ENCODE measurements at places on chromosomes 1 and 21.

DNA sequence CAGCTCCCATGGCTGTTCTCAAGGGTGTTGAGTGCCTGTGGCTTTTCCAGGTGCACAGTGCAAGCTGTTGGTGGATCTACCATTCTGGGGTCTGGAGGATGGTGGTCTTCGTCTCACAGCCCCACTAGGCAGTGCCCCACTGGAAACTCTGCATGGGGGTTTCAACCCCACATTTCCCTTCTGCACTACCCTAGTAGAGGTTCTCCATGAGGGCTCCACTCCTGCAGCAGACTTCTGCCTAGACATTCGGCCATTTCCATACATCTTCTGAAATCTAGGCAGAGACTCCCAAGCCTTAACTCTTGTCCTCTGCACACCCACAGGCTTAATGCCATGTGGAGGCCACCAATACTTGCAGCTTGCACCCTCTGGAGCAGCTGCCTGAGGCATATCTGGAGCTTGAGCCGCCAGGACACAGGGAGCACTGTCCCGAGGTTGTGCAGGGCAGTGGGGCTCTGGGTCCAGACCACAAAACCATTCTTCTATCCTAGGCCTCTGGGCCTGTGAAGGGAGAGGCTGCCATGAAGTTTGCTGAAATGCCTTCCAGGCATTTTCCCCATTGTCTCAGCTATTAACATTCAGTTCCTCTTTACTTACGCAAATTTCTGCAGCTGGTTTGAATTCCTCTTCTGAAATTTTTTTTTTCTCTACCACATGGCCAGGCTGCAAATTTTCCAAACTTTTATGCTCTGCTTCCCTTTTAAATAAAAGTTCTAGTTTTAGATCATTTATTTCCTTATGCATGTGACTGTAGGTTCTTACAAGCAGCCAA, 8.8 kb upstream of the CAPN8 start:
- DNase-seq, result no peak

GRCh38 chr21:44800103-44800502, 1.5 kb downstream of the UBE2G2 start:
- no peak for DNase-seq

- DNase-seq, result no peak
These were observed 63.7 kb downstream of the SLC45A1 start for GRCh38 chr1:8381618-8382017.

GRCh38 chr1:218421531-218421930, 76.4 kb downstream of the TGFB2 start:
- DNase-seq, result no peak

- peak; percentile 23 for DNase-seq
These were observed 210.3 kb downstream of the SLC35F3 start for GRCh38 chr1:234114648-234115307.

- no peak for DNase-seq
These were observed 196.5 kb downstream of the TPR start for GRCh38 chr1:186178426-186179043.

GRCh38 chr1:221509575-221510355, 232.1 kb downstream of the DUSP10 start:
- no peak for DNase-seq

- DNase-seq, result no peak
These were observed 8.4 kb upstream of the CAMTA1 start for GRCh38 chr1:6776895-6777294.

- DNase-seq, result no peak
These were observed 34.2 kb downstream of the HLCS start for GRCh38 chr21:36932161-36932816.

DNA sequence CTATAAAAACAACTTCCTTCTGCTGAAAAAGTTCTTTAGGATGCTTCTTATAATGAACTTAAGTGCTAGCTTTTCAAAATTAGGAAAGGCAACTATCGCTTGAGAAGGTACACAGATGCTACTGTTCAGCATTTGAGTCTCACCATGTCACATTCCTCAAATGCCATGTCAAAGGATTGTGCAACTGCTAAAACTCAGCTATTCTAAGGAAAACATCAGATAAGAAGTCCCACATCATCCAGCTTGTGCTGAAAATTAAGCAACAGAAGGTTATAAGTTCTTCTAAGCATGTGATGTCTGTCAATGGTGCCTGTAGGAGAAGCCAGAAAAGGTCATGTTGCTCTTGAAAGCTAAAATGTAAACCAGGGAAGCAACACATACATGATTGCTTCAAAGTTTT, 36.5 kb downstream of the MCOLN2 start:
- DNase-seq, result no peak

DNA sequence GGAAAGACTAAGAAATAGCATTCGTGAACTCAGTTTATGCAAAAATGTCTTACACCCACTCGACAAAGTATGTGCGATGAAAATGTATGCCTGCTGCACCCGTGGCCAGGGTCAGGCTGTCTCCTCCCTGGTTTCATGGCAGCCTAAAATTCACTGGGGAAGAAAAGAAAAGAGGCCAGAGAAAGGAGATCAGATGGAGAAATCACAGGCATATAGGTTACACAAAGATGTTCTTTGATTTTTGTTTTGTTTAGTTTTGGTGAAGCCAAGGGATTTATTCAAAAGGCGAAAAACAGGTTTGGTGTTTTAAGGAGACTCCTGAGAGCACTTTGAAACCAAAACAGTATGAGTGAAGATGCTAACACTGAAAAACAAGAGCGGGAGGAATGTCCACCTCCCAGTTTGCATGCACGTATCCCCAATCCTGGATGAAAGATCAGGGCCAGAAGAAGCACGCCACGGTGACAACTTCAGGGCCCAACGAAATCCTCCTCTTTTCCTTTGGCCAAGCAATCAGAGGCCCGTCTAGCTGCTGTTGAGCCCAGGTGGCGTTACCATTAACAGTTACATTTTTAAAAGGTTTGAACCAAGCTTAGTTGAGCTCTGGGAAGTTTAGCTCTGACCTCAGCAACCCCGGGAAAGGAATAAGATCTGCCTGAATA, 992 bp upstream of the SSX2IP start:
- DNase-seq, result no peak

- no peak for DNase-seq
These were observed 28.9 kb downstream of the RHEX start for GRCh38 chr1:206081856-206082255.

DNA sequence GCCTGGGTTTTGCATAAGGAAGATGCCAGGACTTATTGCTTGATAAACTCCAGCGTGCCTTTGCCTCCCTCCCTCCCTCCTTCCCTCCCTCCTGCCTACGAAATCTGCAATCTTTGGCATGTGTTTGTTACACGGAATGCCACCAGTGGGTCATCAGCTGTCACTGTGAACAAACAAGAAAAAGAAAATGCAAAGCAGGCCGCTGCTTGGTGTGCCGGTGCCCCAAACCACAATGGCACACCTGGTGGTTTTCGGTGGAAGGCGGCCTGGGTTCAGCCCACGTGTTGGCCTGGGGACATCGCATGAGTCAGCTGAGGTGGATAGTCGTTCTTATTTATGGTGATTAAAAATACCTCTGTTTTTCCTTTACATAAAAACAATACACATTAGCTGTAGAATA, 16.3 kb upstream of the IFNLR1 start:
- no peak for DNase-seq

- no peak for DNase-seq
These were observed 28.8 kb downstream of the AHDC1 start for GRCh38 chr1:27574871-27575831.

GRCh38 chr21:27590271-27590670, 623.4 kb upstream of the ADAMTS5 start:
- DNase-seq, result no peak

DNA sequence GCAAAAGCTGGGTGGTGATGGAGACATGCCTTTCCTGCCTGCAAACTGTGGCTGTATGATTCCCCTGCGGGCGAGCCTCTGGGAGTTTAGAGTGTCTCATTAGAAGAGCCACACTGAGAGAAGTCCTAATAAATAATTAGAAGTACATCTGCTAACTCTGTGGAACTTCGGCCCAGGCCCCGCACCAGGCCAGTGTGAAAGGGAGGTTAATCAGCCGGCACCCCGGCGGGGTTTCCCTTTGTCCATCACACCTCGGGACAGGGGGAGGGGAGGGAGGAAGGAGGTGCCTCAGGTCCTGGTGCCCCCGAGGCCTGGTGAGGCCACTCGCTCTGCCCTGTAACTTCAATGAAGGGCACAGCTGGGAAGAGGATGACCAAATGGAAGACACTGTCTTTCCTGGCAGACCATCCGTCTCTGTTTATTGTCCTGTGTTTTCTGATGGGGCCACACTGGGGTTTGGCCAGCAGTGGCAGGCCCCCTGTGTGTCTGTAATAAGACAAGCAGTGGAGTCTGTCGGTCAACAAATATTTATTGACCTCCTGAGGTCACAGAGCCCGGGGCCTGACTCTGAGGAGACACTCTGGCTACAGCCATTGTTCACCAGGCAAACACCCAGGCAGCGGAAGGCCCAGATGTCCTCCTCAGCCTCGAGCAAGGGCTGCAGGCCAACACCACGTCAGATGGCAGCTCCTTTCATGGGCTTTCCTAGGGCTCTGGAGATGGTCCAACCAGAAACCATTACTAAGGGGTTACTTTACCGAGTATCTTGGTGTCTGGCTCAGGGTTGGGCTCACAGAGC, 267.5 kb upstream of the RAB4A start:
- no peak for DNase-seq
